A549 treated with Mapracorat at 1 μM for 4 hours (cell line): ENCODE measurements at places on chromosomes 7 and 10. TPM values are rescaled to one million over a fixed set of nuclear protein-coding genes. Genes with fewer than 3 reads are reported as not detected.

The PDGFA gene
- 28.5 to 33.9 TPM (median 31.6 TPM) in 5 replicates for total RNA-seq

The PRSS37 gene
- total RNA-seq, result not detected in 5 replicates

The TMEM178B gene
- 1.3 to 1.9 TPM (median 1.5 TPM) in 5 replicates for total RNA-seq

The ERVW-1 gene
- not detected in 5 replicates for total RNA-seq

The CDCA7L gene
- total RNA-seq, result 13.5 to 17.4 TPM (median 14.9 TPM) in 5 replicates

The ITGB8 gene
- 0.60 to 1.8 TPM (median 1.3 TPM) in 5 replicates for total RNA-seq

The PDK4 gene
- total RNA-seq, result 18.2 to 24.6 TPM (median 22.2 TPM) in 5 replicates

The ADK gene
- total RNA-seq, result 32.7 to 35.2 TPM (median 33.7 TPM) in 5 replicates

The PPRC1 gene
- total RNA-seq, result 48.5 to 64.4 TPM (median 57.3 TPM) in 5 replicates

The LAMB1 gene
- total RNA-seq, result 99.7 to 137 TPM (median 108 TPM) in 5 replicates

The ASIC3 gene
- total RNA-seq, result 7.7 to 11.7 TPM (median 8.7 TPM) in 5 replicates
